ENCODE measurements at places on chromosomes 3 and 15.

DNA sequence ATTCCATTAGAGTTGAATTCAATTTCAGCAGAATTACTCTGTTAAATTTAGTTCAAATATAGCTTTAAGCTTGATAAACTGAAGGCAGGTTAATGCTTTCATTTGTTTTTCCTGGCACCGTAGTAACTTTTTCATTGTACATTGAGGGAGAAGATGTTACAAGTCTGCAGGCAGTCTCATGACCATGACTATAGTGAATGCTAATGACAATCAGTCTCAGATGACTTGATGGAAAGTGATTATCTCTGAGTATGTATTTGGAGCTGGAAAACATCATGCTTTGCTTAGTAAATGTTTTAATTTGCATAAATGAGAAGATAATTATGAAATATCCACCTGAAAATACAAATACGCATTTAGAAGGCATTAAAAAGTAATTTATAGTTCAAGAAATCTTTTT is 16.0 kb upstream of the RNF7 start:
- DNase-seq = no peak

GRCh38 chr15:88656760-88657221 is 18.0 kb downstream of the ISG20 start:
- no peak for DNase-seq

DNA sequence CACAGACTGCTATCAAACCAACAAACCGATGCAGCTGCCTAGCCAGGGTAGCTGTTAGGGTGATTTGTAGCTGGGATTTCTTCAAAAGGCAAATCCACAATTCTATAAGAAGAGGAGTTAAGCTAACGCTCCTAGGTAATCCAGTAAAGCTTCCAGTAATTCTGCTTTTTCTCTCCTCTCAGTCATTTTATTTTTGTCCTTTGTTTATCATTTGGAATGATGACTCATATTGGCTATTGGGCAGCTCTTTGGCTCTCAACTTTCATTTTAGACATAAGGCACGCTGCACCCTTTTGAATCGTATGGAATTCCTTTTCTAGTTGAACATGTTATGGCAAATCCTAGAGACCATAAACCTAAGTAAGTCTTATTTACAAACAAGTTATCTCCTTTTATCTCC is 53.2 kb upstream of the PPARG start:
- DNase-seq = no peak

DNA sequence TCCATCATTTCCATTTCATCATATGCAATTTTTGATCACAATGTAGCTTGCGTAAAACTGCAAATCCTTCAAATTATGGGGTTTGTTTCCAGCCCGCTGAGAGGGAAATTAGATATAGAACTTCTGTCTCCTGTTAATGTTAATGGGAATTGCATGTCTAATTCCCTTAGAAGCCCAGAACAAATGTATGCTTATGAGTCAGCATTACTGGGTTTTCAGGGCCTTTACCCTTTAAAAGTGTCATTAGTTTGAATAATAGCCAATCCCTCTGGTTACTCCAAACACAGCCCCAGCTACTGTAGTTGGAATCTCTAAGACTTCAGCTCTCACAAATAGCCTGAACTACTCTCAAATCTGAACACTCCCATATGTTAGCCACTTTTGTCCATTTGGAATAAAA is 439.4 kb downstream of the C3orf38 start:
- DNase-seq = no peak

DNA sequence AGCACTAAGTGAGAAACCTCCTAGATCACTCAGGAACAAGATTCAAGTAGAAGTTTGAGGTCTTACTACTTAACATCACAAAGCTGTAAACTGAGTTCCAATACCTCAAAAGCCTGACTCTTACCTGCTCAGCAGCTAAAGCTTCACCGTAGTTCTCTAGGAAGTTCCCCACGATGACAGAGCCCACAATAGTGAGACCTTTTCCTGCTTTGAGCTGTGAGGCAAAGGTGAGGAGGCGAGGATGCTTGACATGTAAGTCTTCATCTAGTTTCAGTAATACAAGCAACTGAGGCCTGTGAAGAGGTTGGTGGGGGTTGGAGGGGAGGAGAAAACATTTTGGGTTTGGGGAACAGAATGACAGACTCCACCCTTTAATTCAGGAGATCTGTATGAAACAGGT is 15.7 kb downstream of the EMC4 start:
- DNase-seq = no peak

DNA sequence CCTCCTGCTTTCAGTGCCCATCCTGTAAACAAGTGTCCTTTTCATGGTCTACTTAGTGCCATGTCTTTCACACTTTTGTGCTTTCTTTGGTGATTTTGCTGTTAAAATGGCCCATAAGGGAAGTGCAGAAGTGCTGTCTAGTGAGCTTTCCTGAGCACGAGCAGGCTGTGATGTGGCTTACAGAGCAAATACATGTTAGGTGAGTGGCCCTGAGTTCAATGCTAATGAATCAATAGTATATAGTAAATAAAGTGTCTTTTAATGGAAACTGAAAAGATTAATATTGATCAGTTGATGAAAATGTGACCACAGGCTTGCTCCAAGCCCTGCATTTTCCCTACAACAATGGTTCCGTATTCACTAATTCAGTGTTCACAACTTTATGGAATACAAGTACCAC is 5.7 kb downstream of the SH3BP5 start:
- no peak for DNase-seq

DNA sequence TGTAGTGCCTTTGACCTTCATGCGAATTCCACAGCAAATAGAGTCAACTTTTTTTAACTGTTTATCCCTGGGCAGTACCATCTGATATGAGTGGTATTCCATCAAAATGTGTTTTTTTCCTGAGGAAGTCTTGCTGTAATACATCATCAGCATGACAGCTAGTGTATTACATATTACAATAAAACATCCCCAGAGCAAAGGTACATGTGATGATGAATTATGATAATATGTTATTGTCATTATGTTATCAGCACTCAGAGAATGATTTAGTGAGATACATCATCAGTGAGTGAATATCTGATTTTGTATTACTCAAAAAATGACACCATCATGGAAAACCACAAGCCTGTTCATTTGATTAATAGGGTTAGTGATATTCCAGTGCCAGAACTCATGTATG is 69.7 kb upstream of the ARL6 start:
- DNase-seq = no peak

GRCh38 chr3:99663977-99664376 is 25.6 kb downstream of the COL8A1 start:
- no peak for DNase-seq

DNA sequence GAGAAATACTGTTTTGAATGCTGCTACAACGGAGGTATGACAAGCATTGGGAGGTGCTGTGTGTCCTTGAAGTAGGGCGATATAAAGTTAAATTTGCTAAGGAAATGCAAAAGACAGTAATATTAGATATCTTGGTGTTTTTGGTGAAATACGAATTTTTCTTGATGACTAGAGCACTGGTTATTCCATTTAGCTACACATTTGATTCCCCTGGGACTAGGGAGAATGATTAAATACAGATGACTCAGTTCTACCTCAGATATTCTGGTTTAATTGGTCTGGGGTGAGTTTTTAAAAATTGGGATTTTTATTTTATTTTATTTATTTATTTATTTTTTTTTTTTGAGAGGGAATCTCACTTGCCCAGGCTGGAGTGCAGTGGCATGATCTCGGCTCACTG is 18.7 kb upstream of the GADL1 start:
- no peak for DNase-seq

DNA sequence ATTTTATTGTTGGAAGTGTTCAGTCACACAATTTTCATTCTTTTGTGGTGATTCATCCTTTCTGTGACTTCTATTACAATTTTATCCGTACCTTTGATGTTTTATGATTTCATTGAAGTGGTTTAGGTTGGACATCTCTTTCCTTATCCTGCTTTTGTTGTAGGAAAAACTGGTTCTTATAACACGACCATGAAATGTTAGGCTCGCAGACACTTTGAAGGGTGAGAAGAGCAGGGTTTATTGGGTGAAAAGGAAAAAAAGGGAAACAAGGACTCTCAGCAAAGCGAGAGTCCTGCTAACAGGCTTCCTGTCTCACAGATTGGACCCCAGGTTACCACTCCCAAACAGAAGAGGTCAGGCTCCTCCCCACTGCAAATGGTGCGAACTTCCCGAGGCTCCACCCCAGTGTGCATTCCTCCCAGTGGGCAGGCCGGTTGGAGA is 257.4 kb downstream of the STXBP5L start:
- no peak for DNase-seq

- DNase-seq = no peak
These were observed 54.1 kb upstream of the GSK3B start for GRCh38 chr3:120148187-120148949.

DNA sequence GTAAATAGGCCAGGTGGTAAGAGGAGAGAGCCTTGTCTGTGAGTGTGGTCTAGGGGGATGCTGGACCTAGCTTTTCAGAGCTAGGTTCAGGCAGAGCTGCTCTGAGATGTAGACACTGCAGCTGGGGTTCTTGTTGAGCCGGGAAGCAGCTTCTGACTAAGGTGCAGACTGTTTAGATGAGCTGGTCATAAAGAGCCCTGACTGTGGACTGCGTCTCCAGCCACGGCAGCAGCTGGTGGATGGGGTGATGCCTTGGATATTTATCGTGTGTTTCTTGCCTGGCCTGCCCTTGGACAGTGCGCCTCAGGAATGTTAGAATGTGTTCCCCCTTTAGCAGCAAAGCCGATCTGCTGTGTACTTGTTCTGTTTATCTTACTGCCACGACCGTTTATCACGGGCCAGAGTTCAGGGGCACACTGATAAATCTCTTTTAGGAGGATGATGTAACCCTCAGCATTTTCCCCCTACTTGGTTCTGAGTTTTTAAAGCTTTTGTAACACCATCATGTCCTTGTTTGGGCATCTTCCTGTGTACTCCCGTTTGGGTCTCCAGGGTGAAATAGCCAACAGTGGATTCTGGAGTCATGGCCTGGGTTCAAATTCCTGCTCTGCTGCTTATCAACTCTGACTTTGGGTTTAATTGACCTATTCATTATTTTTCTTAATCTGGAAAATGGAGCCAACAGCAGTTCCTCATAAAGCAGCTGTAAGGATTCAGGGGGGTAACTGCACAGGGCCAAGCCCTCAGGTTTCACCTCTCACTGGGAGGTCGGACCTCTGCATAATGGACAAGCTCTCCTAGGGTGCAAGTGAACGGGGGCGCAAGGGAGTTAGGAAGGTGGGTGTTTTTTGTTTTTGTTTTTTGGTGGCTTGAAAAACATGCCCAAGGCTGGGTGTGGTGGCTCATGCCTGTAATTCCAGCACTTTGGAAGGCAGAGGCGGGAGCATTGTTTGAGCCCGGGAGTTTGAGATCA is 51.4 kb downstream of the FLNB start:
- DNase-seq = no peak

GRCh38 chr3:52915294-52915693 is 17.9 kb upstream of the STIMATE start:
- no peak for DNase-seq

DNA sequence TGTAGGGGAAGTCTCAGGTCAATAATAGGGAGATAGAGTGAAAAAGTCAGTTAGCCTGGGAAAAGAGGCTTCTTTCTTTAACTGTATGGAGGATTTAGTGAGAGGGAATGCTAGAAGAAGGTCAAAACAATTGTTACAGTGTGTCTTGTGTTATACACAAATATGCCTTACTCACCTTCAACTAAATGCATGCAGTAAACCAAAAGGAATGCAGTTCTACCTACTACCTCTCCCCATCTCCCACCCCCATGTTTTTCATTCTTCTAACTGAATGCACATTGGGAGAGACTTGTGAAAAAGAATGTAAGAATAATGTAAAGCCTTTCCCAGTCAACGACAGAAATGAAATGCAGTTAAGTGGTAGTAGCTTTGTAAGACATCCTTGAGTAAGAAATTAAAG is 33.8 kb downstream of the CCDC66 start:
- DNase-seq = no peak

DNA sequence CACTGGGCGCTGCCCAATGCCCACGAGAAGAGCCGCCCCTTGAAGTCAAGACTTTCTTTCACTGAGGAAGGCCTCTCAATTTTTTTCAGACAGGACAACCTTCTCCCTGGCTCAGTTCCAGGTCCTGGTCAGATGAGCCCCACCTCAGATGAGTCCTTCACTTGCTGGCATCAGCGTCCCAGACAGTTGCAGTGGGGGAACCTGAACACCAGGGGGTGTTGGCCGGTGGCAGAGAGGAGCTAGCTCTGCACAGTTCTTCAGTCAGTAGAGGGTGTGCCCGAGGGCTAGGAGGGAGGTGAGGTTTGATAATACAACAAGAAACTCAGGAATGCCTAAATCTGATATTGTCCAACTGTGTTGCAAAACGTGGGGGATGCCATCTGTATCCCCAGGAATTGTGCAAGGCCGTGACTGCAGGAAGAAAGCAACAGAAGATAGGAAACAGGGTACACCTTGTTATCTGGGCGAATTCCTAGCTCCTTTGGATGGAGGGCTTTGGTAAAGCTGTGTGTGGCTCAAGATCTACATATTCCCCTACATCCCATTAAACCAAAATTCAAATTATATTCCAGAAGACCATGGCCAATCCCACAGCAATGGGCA is 34.3 kb downstream of the CCR3 start:
- peak; percentile 22 for DNase-seq

DNA sequence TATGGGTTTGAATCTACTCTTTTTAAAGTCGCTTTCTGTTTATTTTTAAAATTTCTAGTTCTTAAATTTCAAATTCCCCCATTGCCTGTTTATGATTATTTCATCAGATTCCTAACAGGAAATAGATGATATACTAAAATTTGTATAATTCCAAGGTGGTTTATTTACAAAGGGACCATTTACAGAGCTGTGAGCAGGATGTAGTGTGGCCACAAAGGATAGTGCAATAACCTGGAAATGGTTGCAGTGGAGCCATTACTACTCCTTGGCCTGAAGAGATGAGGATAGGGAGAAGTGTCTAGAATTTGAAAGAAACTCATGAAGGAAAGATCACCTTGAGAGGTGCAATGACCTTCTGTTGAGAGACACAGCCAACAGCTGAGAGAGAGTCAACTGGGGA is 58.5 kb upstream of the AP4E1 start:
- DNase-seq = no peak

DNA sequence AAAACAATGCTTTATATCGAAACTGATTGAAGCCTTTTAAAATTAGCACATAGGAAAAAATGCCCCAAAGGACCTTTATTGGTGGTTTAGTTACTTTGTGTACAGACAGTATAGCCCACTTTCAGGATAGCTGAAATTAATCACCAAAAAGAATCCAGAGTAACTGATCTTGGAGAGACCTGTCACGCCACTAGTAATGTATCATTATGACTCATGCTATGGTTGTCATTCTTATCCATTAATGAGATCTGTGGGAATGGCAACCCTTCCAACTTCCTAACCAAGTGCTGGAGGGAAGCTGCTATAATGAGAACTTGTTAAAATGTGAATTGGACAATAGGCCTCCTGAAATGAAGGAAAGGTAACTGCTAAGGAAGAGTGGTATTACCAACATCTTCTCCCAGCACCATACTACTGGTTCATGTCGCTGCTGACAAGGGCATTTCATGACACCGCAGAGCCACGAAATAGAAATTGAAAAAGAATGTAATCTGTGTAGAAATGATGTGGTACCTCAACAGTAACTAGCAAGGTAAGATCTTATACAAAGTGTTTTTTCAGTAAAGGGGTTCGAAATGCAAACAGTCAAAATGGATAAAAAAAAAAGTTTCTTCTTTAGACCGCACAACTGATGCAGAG is 7.1 kb upstream of the EMC4 start:
- no peak for DNase-seq

GRCh38 chr3:20683910-20684309 is 497.9 kb upstream of the SGO1 start:
- DNase-seq = no peak

- no peak for DNase-seq
These were observed 477.8 kb downstream of the MAGI1 start for GRCh38 chr3:65560901-65561300.
